ENCODE measurements at places on chromosomes 7 and 10.
A peak's percentile ranks its signal among the peaks of the same experiment; 100 is the strongest.

GRCh38 chr10:80945264-80945880 lies 407.7 kb downstream of the SH2D4B start:
- peak; percentile 7 for DNase-seq

DNA sequence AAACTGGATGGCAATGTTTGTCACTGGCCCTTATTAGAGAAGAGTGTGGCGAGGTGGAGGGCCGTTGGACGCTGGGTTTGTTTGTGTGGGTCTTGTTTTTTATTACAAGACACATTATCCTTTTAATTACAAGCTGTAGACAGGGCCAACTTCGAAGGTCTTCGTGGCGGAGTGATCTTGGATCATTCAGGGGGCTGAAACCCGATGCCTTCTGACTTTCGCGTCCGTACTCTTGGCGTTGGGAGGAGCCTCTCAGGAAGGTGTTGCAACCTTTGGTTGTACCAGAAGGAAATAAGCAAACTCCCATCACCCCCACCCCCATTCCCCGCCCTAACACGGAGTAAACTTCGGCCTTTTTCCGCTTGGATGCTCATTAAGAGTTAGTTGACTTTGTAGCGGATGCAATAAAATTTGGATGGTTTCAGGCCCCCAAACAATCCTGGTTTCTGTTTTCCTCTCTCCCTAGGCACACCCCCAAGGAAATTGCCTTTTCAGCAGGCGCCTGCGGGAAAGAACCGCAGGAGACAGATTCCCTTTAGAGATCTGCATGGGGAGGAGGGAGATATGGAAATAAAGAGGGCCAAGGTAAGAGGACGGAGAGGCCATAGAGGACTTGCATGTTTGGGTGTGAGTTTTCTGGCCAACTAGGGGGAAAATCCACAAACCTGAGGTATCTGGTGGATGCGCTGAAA lies 294.5 kb upstream of the NFE2L3 start:
- no peak for DNase-seq

DNA sequence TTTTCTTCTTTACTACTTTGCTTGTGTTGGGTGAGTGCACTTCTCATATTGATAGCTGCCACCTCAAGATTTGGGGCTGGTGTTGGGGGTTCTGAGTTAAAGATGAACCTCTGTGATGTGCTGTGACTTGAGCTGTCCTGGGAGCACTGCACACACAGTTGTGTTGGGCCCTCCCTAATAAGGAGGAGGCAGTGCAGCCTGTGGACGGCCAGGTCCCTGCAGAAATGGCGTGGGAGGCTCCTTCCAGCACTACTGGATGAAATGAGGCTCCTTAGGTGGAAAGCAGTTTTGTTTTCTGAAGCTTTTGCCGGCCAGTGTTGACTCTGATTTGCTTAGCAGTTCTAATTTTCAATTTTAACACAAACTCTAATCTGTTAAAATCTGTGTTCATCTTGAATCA lies 44.0 kb downstream of the WDR37 start:
- DNase-seq = no peak

GRCh38 chr10:132884041-132884440 lies 58.3 kb downstream of the CFAP46 start:
- no peak for DNase-seq

DNA sequence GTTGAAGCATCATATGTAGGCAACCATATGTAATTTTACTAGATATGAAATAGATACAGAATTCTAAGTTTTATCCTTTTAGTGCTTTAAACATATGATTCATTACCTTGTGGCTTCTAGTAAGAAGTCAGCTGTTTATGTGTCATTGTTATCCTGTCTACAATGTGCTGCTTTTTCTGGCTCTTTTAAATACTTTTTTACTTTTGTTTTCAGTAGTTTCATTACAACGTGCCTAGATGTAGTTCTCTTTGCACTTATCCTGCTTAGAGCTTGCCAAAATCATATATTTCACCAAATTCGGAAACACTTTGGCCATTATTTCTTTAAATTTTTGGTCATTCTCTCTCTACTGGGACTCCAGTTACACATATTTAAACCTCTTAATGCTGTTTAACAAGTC lies 26.4 kb downstream of the YAE1 start:
- no peak for DNase-seq
